Ureter (tissue), 1 donor: ENCODE measurements at places on chromosomes 1 and 21.

- DNase-seq: no peak
These were observed 2.2 kb downstream of the PHGDH start for GRCh38 chr1:119713749-119714456.

DNA sequence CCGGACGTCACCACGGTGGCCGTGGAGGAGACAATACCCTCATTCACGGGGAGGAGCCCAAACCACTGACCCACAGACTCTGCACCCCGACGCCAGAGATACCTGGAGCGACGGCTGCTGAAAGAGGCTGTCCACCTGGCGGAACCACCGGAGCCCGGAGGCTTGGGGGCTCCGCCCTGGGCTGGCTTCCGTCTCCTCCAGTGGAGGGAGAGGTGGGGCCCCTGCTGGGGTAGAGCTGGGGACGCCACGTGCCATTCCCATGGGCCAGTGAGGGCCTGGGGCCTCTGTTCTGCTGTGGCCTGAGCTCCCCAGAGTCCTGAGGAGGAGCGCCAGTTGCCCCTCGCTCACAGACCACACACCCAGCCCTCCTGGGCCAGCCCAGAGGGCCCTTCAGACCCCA lies 7.0 kb downstream of the TNFRSF14 start:
- DNase-seq: no peak

GRCh38 chr1:113913887-113914664 lies 8.9 kb downstream of the DCLRE1B start:
- DNase-seq: no peak

- no peak for DNase-seq
These were observed 139.2 kb downstream of the NTMT2 start for GRCh38 chr1:170284951-170285350.

DNA sequence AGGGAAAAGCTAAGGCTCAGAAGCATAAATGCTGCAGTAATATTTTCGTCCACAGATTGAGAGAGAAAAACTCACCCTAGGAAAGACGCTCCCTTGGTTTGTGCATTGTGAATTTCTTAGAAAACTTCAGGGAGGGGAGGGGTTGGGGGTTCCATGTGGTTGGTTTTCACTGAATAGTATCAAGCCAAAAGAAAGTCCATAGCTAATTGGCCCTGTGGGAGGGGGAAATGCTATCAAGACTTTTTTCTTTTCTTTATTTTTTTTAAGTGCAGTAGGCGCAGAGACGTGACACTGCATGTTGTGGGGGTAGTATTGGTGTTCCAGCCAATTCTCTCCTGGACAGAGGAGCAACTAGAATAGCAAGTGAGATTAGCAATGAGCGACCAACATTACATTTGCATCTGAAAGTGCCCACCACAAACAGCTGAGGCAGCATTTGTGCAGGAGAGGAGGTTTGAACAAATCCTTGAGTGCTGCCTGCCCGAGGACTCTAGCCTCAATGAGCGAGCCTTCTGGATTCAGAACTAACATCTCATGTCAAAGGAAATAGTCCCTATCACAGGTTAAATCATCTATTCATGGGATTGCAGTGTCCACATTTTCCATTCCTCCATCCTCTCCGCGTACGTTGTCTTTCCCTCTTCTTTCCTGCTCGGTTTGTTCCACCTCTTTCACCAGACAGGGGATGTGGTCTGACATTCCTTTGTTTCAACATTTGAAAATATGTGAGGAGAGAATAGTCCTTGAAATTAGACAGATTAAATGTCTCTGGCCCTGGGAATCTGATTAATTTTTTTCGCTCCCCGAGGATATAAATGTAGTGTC lies 118.0 kb upstream of the MARK1 start:
- DNase-seq: no peak

- DNase-seq: no peak
These were observed 16.8 kb downstream of the CNIH3 start for GRCh38 chr1:224632921-224633321.
